ENCODE measurements at places on chromosomes 5 and 9.
A peak's percentile ranks its signal among the peaks of the same experiment; 100 is the strongest.

DNA sequence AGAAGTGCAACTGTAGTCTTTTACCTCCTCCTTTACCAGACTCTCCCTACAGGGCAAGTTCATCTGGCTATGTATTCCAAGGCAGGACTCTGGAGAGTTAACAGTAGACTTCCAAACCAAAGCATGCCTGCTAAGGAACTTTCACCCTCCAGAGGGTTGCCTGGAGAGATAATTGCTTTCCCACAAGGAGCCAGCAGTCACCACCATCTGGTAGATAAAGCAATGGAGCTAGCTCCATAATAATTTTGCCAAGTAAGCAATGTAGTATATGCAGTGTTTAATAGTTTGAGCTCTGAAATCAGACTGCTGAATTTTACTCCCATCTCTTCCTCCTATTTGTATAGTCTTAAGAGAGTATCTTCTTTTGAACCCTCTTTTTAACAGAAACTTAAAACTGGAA is 566.8 kb upstream of the PTGER4 start:
- no peak for DNase-seq

GRCh38 chr5:7852542-7852941 is 1.6 kb upstream of the CFAP90 start:
- DNase-seq: no peak

- no peak for DNase-seq
Measured at GRCh38 chr9:94802251-94802650, 75.8 kb downstream of the AOPEP start.

GRCh38 chr5:171850324-171850947 is 64.8 kb downstream of the SMIM23 start:
- no peak for DNase-seq

DNA sequence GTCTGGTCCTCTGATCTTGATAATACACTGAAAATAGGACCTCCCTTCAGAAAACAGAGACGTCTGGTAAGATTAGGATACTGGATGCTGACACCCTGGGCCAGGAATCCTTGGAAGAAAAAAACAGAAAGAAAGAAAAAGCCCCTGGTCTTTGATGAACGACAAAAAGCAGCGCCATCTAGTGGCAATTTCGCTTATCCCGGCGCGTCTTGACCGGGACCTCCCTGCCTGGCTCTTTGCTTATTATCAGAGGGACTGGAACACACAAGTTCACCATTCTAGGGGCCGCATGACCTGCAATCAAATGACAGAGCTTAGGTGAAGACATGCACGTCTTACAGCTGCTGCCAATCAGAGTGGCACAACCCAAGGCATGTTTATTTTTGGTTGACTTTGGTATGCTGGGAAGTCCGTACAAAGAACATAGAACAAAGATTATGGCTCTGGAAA is 114.9 kb upstream of the NFIB start:
- peak; percentile 15 for DNase-seq

DNA sequence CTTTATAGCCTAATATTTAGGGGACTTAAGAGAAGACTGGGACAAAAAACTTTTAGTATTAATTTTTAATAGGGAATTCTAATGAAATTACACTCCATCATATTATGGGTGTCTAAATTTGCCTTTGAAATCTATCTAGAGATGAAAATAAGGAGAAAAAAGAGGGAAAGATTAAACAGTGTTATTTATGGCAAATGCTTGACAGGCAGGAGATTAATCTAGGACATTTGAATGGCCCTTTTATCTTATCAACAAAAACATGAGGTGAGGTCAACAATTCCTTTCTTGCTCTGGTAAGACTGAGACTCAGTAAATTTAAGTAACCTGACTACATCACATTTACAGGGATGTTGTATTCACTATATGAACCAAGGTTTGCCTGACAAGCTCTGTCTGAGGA is 852.8 kb upstream of the CTNND2 start:
- no peak for DNase-seq

DNA sequence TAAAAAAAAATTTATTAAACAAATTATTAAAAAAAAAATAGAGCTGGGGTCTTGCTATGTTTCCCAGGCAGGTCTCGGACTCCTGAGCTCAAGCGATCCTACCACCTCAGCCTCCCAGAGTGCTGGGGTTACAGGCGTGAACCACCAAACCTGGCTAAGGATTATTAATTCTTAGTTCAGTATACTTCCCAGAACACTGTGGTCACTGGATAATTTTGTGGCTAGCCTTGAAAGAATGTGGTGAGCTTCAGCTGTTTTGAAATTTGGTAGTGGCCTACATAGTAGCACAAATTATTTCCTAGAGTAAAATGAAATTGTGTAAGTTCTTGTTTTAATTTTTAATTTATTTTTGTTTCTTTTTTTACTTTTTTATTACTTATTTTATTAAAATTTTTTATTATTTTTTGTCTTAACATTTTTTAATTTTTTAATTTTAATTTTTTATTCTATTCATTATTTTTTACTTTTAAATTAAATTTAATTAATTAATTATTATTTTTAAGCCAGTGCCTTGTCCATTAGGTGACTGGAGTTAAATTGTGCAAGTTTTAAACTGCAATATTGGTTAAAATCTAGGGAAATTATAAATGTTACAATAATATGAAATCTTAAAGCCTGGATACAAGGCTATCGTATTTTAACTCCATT is 23.0 kb downstream of the ARRDC3 start:
- DNase-seq: no peak

- no peak for DNase-seq
Measured at GRCh38 chr5:127621601-127622325, 27.1 kb upstream of the CTXN3 start.

- DNase-seq: no peak
Measured at GRCh38 chr9:124353166-124353768, 62.0 kb downstream of the PSMB7 start.

Data from CD4-positive, alpha-beta T cell treated with Interleukin-17A for 4 hours (primary cell).